ENCODE measurements at places on chromosomes 3 and 15.

- no peak for DNase-seq
Observed at GRCh38 chr15:70271422-70272088, 173.8 kb upstream of the TLE3 start.

GRCh38 chr3:138972941-138973340 is 25.9 kb downstream of the FOXL2NB start:
- DNase-seq, result no peak

GRCh38 chr15:60351066-60351465 is 46.7 kb downstream of the ANXA2 start:
- no peak for DNase-seq

GRCh38 chr3:37107846-37108245 is 66.5 kb downstream of the LRRFIP2 start:
- DNase-seq, result no peak

DNA sequence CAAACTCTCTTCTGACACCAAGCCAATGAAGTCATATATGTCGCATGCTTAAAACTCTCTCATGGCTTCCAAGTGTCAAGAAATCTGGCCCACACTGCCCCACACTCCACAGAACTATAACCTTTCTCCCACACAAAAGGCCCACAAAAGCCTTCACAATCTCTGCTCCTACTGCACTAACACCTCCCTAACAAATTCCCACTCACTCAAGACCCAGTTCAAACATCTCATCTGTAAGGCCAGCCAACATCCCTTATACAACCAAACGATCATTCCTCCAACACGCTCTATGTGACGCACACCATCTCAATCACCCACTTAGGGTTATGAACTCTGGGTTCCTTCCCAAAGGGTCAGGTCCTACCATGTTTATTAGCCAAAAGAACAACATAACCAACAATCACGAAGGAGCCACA is 13.5 kb downstream of the TBC1D2B start:
- no peak for DNase-seq

DNA sequence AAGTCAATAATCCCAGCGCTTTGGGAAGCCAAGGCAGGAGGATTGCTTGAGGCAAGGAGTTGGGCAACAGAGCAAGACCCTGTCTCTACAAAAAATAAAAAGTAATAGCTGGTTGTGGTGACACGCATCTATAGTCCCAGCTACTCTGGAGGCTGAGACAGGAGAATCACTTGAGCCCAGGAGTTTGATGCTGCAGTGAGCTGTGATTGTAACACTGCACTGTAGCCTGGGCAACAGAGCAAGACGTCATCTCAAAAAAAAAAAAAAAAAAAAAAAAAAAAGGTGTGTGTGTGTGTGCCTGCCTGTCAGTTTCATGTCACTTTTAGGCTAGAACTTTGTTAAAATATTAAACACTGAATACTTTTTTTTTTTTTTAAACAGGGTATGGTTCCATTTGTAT is 28.4 kb downstream of the DNAJC19 start:
- no peak for DNase-seq

DNA sequence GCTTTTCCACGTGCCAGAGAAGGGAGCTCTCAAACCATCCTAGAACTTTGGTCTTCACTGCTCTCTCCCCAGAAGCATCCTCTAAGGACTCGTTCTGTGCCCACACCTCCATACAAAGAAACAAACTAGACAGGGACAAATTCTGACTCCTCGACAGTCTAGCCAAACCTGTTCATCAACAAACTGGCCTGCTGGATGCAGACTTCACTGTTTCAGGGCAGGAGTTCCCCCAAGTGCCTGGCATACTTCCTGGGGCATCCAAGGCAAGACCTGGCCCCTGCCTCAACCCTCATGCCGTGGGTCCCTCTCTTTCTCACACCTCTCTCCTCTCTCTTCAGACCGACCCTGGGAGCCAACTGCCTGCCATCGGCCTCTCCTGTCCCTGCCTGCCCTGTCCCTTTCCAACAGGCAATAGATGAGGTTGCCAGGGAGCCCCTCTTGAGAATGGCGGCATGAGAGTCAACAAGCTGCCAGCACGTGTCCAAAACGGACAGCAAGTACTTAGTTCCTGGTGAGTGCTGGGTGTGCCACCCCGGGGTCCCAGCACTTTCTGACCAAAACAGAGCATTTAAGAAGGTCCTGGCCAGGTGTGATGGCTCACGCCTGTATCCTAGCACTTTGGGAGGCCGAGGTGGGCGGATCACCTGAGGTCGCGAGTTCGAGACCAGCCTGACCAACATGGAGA is 79.1 kb upstream of the HES1 start:
- no peak for DNase-seq

DNA sequence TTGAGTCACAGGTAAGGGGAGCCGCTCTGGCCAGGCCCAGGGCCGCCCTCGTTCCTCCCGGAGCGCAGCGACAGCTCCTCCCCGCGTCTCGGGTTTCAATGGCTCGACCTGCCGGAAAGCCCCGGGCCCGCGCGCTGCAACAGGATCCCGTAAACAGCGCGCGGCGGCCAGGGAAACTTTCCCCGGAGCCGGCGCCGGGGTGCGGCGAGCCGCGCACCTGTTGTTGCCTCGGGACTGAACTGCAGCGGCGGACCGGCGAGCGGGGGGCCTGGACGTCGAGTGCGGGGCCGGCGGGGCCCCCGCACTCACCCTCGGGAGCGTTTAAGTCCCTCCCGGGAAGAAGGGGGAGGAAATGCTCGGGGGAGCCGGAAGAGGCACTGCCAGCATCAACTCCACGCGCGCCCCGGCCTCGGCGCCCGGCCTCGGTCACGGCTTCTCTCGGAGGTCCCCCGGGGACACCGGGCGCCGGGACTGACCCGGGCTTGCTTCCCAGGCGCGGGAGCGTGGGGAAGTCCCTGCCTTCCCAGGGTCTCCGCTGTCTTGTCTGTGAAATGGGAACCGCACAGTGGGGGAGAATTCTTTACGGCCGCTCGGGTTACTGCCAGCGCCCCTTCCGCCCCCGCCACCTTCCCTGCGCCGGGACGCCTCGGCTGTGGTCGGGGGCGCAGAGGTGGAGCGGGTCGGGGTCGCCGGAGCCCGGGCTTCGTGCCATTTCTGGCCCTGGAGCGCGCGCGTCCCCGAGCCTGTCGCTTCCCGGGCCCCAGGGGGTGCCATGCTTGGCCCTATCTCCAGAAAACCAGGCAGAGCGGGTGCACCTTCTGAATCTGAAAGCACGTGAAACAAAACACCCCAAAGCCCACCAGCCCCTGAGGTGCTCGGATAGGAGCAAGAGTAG is 7.5 kb upstream of the PGPEP1L start:
- DNase-seq, result peak; percentile 56

DNA sequence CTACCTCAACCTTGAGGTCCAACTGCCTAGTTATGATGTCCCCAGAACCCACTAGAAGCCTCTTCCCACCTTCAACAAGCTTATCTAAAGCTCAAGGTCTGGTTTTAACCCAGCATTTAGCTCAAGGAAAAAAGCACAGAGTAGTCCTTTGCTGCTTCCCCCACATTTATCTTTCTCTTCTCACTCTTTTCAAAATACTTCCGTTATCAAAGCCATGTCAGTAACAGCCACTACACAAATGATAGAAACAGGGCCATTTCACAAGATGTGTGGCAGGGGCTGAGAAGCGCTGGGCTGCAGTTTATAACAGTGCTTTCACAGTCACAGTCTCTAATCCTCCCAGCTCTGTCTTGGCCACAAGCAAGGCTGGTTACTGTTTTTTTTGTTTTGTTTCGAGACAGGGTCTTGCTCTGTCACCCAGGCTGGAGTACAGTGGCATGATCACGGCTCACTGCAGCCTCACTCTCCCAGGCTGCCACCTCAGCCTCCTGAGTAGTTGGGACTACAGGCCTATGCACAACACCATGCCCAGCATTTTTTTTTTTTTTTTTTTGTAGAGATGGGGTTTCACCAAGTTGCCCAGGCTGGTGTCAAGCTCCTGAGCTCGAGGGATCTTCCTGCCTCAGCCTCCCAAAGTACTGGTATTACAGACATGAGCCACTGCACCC is 218.8 kb downstream of the OSBPL10 start:
- DNase-seq, result no peak

DNA sequence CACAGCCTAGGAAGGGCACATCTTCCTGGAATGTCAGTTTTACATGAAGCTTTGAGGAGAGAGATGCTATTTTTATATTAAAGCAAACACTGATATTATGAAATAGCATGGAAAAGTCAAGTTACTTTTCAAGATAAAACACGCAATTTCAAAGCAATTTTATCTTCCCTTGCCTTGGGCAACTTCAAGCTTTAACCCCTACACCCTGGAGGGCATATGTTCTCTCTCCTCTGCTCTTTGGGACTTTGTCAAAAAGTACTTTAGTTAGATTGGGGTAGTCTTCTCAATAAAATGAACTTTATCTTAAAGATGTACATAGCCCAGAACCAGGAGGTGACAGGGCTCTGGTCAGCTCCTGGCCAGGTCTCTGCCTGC is 86.9 kb upstream of the PLXNA1 start:
- no peak for DNase-seq

- DNase-seq, result no peak
Observed at GRCh38 chr3:186583831-186584230, 13.3 kb downstream of the DNAJB11 start.

DNA sequence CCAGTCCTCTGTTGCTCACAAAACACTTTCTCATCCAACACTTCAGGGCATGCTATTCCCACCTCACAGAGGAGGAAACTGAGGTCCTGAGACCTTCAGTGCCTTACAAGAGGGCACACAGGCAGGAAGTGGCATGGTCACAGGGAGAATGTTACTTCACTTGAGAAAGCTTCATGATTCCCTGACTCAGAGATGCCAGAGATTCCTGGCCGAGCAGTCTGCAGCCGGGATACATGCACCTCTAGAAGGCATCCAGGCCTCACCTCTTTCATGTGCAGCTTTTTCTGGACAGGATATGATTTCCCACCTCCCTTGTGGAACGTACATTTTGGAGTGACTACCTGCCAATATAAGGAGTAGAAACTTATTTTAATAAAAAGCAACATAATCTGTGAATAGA is 2.8 kb upstream of the SST start:
- DNase-seq, result no peak

DNA sequence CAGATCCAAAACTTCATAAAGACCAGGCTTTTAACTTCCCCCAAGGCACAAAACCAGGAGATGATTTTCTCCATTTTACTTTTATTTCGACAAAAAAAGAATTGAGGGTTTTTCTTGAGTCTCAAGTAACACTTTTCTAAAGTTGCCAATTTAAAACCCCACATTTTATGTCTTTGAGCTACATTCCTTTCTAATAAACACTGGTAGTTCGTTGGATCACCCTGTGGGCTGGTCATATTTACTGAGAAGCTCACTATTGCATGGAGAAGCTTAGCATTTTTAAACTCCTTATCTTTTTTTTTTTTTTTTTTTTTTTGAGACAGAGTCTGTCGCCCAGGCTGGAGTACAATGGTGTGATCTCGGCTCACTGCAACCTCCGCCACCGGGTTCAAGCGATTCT is 255.1 kb upstream of the TPM1 start:
- DNase-seq, result no peak

- DNase-seq, result no peak
Observed at GRCh38 chr3:170258105-170258487, 35.9 kb downstream of the PRKCI start.

DNA sequence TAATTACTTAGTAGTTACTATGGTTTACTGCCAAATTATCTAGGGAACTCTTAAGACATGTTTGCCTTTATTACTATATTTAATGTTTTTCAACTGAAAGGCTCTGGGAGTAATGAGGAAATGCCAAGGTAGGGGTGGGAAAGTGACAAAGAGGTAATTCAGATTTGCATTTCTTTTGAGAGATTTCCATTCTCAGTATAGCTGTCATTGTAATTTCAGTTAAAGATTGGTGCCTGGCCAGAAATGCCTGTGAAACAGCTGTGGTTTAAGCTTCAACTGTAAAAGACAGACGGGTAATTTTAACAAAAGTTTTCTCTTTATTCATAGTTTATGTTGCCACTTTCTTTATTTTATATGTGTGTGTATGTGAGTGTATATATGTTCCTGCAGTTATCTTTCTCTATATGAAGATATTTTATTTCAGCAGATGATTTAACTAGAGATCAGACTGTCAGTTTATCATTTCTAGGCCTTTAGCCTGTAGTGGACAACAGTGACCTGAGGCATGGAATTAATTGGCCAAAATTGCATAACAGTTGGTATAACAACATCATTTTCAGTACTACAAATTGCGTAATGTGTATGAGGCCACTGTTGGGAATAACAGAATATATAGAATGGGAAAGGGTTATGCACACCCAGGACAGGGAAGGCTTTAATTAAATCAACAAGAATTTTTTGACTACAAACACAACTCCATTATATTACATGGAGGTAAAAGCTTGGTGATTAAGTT is 119.0 kb downstream of the BBX start:
- DNase-seq, result no peak
